H7 (cell line): ENCODE measurements at places on chromosomes 3 and 15. TPM values are rescaled to one million over a fixed set of nuclear protein-coding genes. Genes with fewer than 3 reads are reported as not detected.

Gene SLC28A1
- total RNA-seq = not detected in 2 replicates

DNA sequence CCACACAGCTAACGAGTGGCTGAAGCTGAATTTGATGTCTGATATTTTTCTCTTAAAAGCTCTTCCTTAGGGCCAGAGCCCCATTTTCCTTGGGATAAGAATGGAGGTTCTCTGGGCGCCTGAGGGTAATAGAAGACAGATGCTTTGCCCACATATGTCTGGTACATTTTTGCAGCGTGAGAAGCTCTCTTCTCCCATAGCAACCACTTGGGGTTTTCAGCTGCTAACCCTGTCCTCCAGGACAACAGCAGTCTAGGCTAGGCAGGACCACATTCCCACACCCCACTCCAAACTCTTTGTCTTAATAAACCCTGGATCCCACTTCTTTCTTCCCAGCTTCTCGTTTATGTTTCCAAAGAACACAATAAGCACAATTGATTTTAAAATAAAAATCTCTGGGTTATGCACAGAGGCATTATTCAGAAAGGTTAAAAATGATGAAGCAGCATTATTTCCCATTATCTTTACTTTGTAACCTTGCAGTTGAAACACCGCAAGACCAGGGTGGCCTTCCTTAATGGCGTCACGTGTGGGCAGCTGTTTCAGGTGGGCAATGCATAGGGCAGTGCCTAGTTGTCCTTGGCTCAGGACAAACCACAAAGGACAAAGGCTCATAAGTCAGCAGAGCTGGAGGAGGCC lies 56.5 kb upstream of the NTRK3 start:
- no peak for DNase-seq

DNA sequence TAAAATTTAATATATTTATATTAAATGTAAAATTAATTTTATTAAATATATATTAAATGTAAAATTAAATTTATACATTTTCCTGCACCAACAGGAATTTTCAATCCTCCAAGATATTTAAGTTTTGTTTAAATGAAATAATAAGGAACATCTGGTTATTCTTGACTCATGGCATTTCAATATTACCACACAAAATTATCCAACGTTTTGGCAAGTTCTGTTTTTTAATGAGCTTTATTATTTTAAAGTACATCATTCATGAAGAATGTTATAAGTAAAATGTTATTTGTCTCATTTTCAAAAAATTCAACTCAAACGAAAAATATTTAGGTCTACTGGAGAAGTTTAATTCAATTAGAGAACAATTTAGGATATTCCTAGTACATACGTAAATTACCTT lies 811.4 kb downstream of the NAALADL2 start:
- no peak for DNase-seq

GRCh38 chr3:141489203-141489602 lies 2.4 kb downstream of the RASA2 start:
- DNase-seq = no peak
